ENCODE measurements at places on chromosomes 2 and 18.

GRCh38 chr2:222391743-222392285 lies 32.5 kb upstream of the SGPP2 start:
- no peak for DNase-seq

DNA sequence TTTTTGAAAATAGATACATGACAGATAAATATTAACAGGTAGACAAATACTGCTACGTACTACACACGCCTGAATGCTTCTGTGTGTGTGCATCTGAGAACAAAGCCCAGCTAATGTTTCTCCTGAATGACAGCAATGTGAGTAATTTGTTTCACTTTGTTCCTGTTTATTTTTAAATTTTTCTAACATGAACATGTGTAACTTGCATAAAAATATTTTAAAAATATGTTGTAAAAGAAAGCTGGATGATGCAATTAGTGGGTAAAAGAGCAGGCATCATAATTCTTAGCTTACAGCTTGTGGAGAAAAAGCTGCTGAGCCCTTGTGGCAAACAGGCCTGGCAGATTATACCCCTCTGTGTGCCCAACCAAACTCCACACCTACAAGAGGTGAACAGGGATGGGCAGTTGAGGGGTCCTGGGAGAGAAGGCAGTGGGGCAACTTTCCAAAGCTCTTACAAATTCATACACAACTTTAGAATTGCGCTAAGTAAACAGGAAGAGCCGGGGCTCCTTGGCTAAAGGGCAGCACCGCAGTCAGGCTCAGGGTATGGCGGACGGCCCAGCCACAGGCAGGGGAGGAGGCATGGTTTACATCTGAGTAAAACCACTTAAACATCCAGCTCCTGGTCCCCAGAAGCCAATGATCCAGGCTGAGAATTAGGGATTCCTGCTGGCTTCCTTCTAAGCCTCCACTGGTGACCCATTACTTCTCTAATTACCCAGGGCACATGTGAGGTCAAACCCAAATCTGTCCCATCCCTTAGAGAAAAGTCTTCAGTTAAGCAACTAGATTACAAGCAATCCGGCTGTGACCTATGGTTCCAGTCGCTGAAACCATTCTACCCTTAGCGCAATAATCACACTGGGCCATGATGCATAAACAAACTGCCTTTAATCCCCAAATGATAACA lies 14.0 kb downstream of the PXDN start:
- no peak for DNase-seq

DNA sequence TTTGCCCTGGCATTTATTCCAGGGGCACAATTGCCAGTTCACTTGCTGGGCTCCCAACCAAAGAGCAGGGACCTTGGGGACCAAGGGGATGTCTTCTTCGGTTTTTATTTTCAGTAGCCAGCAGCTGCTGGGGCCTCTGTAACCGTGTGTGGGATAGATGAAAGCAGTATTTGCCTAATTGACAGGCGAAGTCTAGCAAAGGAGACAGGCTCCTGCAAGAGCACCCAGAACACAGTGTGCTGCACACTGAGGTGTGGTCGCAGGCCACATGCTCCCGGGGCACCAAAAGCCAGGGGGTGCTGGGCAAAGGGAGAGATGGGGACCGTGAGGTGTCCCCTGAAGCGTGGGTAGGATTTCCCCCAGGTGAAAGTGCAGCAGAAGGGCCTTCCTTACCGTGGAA lies 5.3 kb downstream of the SAG start:
- no peak for DNase-seq

DNA sequence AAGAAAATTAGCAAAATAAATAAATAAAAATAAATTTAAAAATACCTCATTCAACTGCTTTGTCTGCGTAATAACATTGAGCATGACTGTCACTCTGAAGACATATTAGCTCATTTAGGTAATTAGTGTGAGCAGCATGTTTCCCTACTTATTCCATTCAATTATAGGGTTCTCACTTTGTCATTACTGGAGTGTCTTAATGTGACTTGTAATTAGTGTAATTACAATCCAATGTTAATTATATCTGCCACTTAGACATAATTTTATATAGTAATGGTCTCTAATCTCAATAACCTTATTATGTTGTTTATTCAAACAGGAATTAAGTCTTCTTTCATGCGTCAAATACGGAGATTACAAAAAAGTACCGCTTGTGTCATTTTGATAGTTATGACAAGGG lies 893.9 kb upstream of the ACVR2A start:
- no peak for DNase-seq

DNA sequence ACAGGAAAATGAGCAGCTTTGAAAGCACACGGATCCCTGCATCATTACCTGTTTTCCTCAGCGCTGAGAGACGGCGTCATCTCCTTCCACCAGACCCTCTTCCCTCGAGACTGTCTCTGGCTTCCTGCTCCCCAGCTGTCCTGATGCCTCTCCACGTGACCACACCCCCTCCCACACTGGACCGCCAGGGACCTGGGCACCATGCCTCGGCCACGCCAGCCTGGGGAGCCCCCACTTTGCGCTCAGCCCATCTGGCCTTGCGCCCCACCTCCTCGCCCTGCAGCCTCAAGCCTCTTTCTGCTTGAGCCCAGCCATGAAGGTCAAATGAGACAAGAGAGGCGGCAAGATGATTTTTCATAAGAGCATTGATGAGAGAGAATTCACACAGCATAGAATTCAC lies 66.0 kb upstream of the ACKR3 start:
- no peak for DNase-seq

GRCh38 chr2:118430510-118431164 lies 342.4 kb downstream of the INSIG2 start:
- DNase-seq, result no peak

All from CD4-positive, CD25-positive, alpha-beta regulatory T cell (primary cell).